ENCODE measurements at places on chromosomes 2 and 18.

DNA sequence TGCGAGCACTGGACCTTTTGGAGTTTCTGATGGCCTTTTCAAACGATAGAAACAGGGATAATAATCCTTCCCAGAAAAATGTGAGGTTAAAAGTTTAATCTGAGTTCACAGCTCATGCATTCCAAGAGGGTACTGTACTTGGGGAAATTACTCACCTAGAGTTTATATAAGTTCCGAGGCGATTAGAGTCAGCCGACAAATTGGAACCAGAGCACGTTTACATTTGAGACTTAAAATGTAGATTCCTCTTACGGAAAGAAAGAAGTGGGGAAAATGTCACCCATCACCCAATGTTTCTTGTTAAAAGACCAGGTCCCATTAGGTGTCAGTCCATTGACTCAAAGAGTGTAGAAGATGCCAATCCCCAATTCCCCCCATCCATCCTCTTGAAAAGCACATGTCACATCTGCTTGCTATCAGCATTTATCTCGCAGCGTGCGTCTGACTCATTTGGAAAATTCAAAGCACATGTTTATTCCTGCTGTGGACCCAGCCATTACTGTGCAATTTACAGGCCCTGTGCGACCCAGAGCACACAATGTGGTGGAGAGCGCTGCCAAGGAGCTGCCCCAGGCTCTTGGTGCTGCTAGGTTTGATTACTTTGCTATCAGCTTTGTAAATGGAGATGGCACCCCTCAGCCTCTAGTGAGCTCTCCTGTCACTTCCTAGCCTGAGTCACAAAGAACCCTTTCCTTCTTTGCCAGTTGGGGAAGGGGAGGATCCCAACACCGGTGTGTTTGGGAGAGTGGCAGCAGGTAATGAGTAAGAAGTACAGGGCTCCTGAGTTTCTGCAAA is 104.8 kb downstream of the COLEC12 start:
- DNase-seq, result no peak

DNA sequence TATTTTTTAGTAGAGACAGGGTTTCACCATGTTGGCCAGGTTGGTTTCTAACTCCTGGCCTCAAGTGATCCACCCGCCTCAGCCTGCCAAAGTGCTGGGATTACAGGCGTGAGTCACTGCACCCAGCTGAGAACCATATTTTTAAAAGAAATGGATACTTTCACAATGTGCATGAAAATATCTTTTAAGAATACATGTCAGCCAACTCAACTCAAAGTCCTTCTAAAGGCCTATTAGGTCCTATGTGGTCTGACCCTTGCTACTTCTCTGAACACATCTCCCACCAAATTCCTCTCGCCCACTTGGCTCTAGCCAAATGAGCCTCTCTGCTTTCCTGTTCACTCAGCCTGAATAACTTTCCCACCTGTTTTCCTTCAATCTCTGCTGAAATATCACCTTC is 119.6 kb downstream of the MTX2 start:
- DNase-seq, result no peak

GRCh38 chr2:96916646-96917543 is 47.0 kb upstream of the SEMA4C start:
- DNase-seq, result no peak

- DNase-seq, result no peak
Observed at GRCh38 chr2:120424274-120424796, 78.4 kb downstream of the INHBB start.

GRCh38 chr2:137951586-137951985 is 12.7 kb upstream of the HNMT start:
- DNase-seq, result no peak

DNA sequence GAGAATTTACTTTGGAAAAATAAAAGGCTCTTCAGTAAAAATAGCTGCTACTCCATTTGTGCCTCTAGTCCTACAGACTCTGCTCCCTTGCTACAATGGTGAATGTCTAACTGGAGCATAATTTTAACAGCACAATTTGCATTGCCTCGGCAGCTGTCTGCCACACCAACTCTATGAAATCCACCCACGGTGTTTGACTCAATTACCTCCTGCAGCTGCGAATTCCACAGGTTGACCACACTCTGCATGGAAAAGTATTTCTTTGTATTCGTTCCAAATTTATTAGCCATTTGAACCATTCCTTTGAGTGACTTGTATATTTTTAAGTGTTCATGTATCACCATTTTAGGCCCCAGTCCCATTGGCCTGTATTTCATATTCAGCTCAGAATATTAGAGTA is 182.1 kb upstream of the CCDC68 start:
- DNase-seq, result no peak

- no peak for DNase-seq
Observed at GRCh38 chr2:118477111-118477862, 370.2 kb downstream of the EN1 start.

DNA sequence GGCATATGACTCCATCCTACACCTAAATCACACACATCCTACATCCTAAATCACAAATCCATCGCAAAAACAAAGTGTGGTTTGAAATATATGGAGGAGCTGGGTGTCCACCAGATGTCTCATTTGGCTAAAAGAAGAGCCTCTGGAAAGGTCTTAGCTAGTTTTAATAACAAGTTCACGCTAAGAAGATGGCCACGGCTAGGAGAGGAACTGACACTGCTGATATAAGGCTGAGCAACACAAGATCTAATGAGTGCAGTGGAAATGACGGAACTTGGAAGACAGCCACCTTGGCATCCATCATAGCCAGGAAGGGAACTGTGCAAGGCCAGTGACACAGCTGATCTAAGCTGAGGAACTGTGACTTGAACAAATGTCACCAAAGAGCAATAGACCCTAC is 60.0 kb upstream of the AGAP1 start:
- no peak for DNase-seq

DNA sequence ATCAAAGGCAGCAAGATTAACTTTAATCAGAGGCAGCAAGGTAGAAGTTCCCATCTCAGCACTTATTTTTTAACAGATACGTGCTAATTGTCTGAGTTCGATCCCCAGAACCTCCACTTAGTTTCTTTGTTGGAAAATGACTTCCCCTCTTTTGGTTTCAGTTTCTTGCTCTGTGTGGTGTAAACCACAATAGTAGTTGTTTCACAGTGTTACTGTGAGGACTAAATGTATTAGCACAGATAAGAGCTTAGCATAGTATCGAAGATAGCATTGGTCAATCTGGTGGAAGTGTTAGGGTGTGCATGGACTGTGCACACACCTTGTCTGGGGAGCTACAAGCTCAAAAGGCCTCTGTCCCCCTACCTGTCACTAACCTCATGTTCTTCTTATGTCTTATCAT is 988.3 kb upstream of the GYPC start:
- DNase-seq, result no peak

All from T-helper 17 cell (primary cell).